ENCODE measurements at places on chromosomes 12 and 14.

- DNase-seq: no peak
Measured at GRCh38 chr14:74349757-74350156, 1.5 kb downstream of the VRTN start.

DNA sequence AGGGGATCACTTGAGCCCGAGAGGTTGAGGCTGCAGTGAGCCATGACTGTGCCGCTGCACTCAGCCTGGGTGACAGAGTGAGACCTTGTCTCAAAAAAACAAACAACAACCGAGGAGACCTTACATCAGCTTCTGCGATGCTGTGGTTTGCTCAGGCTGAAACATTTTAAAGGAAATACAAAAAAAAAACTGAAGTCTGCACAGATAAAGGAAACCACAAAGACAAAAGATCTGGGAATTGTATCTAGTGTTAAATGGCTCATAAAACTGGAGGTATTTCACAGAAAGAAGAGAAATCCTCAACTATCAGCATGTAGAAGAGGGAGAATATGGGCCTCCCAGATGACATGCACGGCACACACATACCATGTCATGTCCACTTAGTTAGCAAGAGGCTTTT, 60.3 kb upstream of the VPS33A start:
- DNase-seq: no peak

GRCh38 chr14:22836301-22837113, at the start of gene MMP14:
Gene MMP14, plus strand, starts transcription at chr14:22836585. Its CDS starts 233 bp downstream, at chr14:22836818.
- DNase-seq: no peak

DNA sequence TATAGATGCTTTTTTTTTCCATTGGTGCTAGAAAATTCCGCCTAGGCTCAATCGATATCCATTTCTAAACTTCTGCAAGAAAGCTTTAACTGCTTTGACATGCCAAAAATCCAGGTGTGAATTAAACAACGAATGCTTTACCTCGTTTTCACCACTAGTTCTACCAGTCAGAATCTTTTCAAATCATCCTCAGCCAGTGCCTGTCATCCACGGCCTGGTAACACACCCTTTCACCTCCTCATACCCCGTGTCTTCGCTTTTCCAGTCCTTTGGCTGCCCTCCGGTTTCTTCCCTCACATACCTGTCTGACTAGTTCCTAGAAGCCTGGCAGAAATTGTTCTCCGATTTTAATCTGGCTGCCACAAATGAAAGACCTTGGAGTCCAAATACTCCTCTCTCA, 1.4 kb upstream of the PHC1 start:
- no peak for DNase-seq

- no peak for DNase-seq
Measured at GRCh38 chr12:84702001-84702400, 210.6 kb downstream of the SLC6A15 start.

- DNase-seq: no peak
Measured at GRCh38 chr12:93671044-93671443, 6.1 kb upstream of the CRADD start.

GRCh38 chr14:71115821-71116567, 208.7 kb downstream of the PCNX1 start:
- DNase-seq: no peak

DNA sequence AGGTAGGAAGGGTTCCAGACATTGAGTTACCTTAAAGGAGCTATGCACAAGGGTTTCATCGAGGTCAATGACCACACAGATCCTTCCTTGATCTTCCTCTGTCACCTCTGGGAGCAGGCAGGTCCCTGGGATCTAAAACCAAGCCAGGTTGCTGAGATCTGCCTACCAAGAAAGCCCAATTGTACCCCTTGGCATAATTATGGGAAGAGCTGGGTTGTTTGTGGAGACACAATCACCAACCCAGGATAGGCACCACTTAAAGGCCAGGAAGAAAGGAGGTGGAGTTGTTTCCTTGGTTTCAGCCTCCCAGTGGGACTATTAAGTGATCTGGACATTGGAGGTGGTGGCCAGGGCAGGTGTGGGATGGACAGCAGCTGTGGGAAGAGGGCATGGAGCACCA, 8.4 kb upstream of the AVIL start:
- no peak for DNase-seq

- no peak for DNase-seq
Measured at GRCh38 chr12:57731411-57732080, 7.0 kb downstream of the AGAP2 start.

DNA sequence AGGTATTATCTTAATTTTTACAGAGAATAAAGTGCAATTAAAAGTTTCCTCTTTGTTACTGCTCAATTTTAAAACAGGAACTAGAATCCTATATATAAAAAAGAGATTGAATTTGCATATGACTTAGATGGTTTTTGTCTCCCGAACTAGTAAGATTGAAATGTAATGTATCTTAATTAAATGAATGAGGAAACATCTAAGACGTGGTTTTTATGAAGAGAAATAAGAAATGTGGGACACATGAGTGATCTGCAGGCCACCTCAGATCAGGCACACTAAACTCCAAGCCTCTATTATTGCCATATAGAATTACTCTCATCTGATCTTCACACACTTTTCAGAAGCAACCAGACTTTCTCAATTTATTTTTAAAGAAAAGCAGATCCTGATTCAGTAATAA, 158.6 kb downstream of the CPNE8 start:
- DNase-seq: no peak

- no peak for DNase-seq
Measured at GRCh38 chr14:100213587-100213955, 25.4 kb upstream of the YY1 start.

DNA sequence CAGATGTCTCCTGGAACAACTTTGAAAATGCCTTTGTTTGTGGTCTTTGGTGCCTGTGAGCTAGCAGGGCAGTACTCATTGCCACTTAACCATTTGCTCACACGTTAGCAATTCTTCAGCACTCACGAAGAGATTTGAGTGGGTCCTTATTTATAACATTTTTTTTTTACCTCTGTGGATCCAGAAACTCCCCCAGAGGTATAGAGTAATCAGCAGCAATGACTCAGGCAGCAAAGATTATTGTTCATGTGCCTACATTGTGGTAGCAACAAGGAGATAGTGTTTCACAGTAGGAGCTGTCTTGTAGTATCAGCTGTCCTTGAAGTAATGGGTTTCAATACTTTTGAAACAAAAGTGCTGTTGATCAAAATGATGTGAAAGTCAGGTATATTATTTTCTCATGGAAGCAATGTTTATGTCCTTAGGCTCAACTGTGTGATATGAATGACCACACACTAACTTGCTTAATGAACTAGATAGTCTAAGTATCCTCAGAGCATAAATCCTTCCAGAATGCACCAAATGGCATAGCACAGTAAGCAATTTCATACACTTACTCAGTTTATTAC, 304.1 kb downstream of the EGLN3 start:
- DNase-seq: no peak

DNA sequence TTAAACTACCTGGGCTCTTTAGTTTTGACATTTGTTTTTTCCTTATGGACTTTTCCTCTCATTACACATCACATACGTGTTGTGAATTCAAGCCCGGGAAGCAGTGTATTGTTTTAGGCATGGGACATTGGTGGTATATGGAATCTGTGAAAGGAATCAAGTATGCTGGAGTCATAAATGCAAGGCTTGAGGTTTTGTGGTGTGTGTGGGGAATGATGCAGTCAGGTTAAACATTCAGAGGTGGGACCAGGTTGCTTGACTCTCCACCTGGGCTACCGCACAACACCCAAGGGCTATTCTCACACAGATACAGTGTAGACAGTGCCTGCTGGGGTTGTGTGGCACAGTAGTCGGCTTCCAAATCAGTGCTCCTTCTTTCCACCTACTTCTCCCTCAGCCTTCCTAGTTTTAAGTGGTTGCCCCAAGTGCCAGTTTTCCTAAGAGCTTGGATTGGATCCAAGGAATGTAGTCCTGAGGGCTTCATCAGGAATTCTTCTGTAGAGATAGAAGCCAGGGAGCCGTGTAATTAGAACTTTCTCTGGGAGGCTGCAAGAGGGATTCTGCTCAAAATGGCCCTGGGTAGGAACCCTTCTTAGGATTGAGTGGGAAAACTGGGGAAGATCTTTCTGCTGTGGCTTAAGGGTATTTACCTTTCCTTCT, 243.7 kb downstream of the C12orf75 start:
- no peak for DNase-seq
